8988T (cell line): ENCODE measurements at places on chromosomes 6 and 20.

DNA sequence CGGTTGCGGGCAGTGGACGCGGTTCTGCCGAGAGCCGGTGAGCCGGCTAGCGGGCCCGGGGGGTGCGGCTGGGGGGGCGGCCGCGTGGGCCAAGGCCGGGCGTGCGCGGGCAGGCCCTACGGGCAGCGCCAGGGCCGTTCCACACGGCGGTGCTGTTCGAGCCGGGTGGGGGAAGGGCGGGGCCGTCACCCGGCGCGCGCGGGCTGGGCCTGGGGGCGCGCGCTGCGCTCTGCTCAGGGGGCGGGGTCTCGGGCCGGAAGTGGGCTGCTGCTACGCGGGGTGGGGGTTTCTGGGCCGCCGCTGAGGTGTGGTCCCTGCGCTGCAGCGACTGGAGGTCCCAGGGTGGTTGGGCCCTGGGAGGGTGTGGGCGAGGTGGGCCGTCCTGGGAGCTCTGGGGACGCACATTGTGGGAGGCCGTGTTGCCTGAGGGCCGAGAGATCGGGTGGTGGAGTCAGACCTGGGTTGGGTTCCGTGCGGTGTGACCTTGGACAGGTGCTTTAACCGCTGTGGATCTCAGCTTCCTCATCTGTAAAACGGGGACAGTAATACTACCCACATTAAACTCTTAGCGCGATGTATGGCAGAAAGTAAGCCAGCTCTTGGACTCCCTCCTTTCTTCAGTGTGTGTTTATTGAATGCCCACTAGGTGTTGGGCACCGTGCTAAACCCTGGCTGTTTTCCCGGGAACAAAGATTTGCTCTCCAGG lies 391 bp downstream of the MAPRE1 start:
- peak; percentile 67 for DNase-seq

DNA sequence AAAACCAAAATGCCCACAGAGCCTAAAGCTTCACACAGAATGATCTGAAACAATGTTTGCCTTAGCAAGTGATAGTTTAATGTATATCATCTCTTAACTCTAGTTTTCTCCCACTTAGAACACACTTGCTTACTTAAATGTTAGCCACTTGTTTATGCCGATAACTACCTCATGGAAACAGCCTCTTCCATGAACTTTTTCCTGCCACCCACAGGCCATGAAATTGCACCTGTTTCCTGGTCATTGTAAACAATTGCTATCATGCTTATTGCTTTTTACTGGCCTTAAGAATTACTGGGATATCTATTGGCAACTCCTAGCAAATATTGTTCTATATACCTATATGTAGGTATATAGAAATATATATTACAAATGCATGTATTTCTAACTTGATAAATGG lies 231.1 kb downstream of the HDGFL1 start:
- no peak for DNase-seq

- DNase-seq, result no peak
Measured at GRCh38 chr6:110255211-110255750, 75.1 kb downstream of the CDC40 start.

GRCh38 chr6:149363154-149363553 lies 36.9 kb upstream of the SUMO4 start:
- no peak for DNase-seq

DNA sequence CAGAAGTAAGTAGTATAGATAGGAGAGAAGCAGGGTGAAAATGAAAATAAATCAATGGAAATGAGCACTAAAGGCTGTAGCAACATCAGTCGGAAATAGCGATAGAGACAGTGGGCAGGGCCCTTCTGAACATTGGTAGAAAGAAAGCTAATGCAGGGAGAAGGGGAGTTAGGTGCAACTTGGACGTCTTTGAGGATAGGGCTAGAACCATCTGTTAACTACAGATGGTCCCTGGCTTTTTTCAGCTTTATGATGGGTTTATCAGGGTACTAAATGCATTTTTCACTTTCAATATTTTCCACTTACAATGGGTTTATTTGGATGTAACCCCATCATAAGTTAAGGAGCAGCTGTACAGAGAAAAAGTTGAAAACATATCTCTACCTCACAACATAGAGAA lies 72.8 kb upstream of the CNR1 start:
- no peak for DNase-seq

DNA sequence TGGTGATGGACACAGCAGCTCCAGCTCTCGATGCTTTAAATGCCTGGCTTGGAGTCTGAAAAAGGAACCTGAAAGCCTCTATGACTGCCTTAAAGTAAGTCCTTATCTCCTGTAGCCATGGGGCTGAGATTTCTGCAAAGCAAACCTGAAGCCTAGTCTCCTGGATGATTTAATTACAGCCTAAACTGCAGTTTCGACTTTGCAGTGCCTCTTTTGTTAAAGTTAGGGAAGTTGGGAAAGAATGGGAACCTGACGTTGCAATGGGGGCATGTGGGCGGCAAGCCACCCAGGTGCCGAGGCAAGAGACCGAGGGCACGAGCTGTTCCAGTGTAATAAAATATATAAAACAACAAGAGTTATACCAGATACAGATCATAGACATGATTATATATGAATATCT lies 11.7 kb upstream of the TCFL5 start:
- DNase-seq, result no peak

DNA sequence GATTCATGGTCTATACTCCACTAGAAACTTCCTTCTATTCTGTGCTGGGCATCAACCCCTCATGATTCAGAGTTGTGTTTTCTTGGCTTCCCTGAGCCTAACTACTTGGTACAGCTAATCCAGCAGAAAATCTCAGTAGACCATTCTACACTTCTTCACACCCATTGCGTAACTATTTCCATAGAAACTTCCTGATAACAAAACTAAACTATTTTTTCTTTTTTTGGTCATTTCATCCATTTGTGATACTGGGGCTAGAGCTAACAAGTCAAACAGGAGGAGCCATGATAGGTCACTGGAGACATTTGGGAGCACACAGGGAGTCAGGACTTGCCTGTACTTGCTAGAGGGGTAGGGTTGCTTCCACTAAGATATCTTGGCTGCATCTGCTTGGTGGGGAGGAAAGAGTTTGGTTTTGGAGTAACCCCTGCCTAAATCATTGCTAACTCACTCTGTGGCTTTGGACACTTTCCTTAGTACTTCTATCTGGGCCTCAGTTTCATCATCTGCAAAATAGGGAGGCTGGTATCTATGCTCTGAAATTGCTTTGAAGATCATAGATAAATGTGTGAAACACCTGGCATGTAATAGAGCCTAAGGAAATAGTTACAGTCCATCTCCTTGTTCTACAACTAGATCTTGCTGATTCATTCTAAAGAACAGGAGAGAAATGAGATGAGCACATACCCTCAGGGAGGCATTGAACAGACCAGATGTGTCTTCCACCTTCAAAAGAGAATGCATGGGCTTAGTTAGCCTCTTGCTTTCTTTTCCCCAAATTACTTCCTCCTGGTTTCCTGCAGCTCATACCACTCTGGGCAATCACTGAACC lies 127.9 kb upstream of the ADGRF1 start:
- no peak for DNase-seq

DNA sequence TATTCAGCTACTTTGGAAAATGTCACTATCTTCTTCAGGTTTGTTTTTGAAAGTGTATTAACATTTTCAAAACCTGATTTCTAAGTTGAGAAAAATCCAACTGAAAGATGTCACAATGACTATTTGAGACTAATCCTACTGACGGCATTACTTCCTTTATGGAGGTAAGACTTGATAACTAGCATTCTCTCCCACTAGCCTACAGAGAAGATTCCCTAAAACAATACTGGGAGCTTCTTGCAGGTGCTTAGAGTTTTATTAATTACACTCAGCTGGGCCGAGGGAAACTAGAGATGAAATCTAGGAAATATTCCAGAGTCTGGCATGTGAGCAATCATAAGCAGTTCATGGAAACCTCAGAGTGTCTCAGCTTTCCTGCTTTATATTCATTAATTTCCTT lies 114.0 kb downstream of the LCA5 start:
- no peak for DNase-seq

DNA sequence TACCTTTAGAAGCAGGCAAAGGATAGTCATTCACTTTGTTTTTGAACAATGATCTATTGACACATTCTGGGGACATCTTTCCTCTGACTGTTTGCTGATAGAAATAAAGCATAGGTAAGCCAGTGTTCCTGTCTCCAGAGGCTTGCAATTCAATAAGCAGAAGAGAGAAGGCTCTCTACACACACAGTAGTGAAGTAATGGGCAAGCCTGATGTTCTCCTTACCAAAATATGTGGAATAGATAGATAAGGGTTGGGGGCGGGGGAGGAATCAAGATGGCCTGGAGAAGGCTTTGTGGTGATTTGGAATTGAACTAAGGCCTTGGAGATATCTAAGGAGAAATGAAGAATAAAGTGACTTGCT lies 27.3 kb downstream of the PAQR8 start:
- DNase-seq, result no peak

DNA sequence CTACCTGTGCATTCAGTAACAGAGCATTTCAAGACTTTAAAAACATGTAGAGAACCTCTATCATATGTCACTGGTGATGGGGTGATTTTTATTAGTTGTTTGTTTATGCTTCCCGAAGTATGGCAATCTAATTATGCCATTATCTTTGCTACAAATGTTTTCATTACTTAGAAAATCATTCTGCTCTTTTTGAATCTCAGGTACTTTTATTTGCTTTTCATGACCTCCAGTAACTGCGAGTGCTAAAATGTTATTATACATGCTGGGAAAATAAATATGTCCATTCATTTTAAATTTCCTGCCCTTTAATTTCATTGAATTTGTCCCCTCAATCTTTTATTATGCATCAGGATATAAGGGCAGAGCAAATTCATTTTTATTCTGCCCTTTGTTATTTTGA lies 515.7 kb downstream of the NKAIN2 start:
- DNase-seq, result no peak

DNA sequence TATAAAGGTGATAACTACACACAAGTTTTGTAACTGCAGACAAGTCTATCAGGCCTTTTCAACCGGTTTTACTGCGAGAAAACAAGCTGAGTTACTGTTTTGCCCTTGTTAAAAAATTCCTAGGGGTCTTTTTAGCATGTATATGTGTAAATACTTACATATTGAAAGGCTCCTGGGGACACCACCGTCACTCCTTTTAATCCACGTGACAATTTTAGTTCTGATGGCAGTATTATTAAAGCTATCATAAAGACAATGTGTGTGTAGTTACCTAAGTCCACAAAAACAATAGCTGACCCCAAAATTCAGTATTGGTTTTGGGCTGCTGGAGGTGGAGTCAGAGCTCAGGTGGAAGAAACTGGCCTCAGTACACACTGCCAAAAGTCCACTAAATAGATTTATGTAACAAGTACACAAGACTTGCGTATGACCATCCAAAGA lies 41.3 kb upstream of the HFE start:
- DNase-seq, result no peak

DNA sequence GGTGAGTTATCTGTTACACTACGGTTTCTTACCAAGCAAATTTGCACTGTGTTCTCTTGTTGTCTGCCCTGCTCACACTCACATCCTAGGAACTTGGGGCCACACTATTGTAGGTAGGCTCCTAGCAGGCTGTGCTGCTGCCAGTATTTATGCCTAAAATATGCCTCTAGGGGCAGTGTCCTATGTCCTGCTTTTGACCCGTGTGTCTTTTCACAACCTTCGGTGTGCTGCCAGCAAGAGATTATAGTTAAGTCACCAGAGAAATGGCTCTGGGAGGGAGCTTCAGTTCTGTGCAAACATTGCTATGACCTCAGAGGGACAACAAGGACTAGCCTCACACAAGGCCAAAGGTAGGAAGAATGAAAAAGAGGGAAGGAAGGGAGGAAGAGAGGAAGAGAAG lies 8.9 kb upstream of the TAAR5 start:
- peak; percentile 14 for DNase-seq

DNA sequence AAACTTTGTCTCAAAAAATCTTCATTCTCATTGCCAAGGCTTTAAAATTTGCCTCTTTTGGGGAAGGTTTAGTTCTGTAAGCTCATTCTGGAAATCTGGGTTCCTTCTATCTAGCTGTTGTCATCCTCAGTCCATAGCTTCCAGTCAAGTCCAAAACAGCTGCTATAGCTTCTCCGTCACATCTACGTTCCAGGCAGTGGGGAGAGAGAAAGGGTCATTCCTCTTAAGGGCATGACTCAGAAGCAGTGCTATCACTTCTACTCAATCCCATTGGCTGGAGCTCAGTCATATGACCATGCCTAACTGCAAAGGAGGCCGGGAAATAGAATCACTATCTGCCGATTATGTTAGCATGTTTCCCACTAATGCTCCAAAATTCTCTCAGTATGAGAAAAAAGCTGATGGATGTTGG lies 141.4 kb upstream of the PTPN1 start:
- no peak for DNase-seq

DNA sequence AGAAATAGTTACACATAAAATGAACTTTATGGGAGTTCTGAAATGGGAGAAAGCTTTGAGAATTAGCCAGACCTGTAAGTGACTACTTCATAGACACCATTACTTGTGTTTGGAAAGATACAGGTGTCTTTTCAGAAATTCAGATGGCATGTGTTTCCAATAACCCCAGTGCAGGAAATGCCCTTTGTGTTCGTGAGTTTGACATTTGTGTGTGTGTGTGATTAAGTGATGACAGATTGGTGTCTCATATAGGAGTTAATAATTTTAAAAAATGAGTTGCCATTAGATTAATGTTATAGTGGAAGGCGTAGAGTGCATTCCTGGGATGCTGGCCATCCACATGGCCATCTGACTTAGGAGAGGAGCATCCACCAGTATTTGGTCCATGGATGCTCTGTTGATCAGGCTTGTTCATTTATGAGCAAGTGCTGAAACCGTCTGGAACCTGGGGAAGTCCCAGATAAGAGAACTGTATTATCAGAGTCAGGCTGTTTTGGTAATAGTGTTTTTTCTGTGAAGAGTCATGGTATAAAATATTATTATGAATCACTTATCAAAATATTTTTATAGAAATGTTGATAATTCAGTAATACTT lies 3.1 kb downstream of the STK4 start:
- DNase-seq, result no peak

GRCh38 chr20:5781798-5782750 lies 31.9 kb downstream of the SHLD1 start:
- no peak for DNase-seq

- no peak for DNase-seq
Measured at GRCh38 chr20:62603021-62603906, 39.0 kb upstream of the SLCO4A1 start.

DNA sequence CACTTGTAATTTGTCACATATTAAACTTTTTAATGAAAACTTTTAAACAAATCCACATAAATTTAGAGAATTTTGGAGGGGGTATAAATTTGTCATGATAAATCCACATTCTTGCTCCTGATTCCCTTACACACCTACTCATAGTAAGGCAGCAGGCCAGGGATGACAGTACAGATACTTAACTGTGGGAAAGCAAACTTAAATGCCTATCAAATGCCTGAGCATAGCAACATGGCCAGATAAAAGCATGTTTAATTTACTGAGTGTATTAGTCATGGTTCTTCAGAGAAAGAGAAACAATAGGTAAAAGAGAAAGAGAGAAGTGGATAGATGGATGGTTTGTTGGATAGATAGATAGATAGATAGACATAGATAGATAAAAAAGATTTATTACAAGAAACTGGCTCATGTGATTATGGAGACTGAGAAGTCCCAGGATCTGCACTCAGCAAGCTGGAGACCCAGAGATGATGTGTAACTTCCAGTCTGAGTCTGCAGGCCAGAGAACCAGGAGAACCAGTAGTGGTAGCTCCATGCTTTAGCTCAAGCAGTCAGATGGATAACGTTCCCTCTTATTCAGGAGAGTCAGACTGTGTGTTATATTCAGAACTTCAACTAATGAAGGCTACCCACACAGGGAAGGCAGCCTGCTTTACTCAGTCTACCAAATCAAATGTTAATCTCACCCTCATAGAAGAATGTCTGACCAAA lies 15.9 kb upstream of the ADGRF1 start:
- DNase-seq, result no peak

- DNase-seq, result no peak
Measured at GRCh38 chr6:27901801-27902200, 10.4 kb downstream of the OR2B2 start.
